ENCODE measurements at places on chromosomes 6 and 20.

DNA sequence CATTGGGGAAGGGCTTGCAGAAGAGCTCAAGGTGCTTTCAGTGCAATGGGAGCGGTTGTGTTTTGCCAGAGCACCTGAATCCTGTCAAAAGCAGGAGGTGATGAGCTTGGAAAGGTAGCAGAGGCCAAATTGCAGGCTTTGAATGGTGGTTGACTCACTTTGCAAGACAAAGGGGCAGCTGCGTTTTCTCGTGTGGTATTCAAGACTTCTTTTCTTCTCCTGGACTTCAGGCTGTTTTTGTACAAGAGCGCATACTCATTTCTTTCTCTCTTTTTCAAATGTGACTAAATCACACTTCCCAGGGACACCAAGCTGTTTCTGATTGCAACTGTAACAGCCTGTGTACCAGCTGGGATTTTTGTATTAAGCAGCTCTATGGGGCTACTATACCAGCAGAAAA, 32.3 kb downstream of the GHRH start:
- no peak for DNase-seq

- DNase-seq: no peak
These were observed 226.1 kb upstream of the CEP162 start for GRCh38 chr6:84453499-84453898.

DNA sequence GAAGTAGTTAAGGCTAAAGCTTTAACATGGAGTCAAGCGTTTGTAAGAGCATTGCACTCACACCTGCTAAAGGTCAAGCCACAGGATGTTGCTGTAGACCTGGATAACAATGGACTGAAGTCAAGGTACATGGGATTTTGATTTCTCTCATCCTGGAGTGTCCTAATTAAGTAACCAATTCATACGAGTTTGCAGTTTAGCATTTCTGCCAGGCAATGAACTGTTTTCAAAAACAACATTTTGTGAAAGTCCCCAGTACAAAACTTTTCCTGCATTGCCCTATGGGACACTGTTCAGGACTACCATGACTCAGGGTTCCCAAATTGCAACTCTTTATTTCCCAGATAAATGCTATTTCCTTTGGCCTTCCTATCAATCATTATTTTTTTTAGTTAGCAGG, 17.4 kb upstream of the SIRPB1 start:
- DNase-seq: no peak

GRCh38 chr6:9540126-9540525, 874.7 kb downstream of the TFAP2A start:
- no peak for DNase-seq

DNA sequence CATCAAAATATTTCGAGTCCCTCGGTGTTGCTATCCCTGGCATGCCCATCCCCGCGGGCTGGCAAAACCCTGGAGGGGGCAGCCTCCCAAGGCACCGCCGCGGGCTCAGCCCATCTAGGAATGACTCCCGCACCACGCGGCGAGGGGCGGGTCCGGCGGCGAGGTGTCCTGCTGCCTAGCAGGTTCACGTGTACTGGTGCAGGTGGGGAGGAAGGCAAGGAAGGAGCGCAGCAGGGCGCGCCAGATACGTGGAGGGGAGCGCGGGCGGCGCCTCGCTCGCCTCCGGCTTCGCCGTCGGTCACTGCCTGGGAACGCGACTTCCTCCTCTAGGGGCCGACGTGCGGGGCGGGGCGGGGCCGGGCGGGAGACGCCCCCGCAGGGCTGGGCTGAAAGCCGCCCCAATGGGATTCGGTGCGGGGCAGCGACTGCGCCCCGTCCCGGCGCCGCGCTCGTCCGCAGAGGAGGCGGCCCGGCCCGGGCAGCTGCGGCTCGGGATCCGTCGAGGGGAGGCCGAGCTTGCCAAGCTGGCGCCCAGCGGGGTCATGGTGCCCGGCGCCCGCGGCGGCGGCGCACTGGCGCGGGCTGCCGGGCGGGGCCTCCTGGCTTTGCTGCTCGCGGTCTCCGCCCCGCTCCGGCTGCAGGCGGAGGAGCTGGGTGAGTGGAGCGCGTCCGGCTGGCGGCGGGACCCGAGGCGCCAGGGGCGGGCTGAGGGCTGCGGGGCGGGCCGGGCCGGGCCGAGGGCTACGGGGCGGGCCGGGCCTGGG, at the start of gene DCBLD1:
Gene DCBLD1 (plus strand): TSS at position 435 of the 764 bp plus-strand sequence. CDS start 108 bp downstream, at position 543.
- no peak for DNase-seq

Data from AG09309 (cell line).